ENCODE measurements at places on chromosomes 5 and 9.

DNA sequence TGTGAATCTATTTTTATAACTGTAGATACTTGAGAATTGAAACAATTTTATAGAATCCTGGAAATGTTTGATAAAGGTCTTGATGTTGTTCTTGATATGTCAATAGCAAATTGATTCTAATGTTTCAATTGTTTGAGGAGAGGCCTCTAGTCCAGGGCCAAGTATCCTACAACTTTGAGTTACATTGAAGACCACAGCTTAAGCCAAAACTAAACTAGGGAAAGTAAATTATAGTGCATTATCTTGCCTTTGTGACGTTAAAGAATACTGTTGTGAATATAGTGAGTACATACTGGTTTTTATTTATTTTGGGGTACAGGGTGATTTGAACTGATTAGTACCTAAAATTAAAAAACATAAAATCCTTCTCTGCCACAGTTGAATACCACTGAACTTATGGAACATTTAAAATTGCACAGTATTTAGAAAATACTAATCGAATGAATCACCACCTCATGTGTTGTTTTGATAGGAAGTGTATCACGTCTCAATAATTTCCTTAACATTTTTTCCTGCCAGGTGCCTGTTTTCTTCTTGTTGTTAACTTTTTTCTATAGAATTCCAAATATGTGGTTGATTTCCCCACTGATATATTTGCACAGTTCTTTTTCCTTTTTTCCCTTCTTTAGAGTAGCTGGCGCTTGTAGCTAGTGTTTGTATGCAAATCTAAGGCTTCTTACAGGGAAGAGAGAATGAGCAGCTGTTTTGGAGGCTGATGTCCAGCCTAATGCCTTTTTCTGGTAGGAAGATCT is 12.5 kb downstream of the ARHGEF28 start:
- DNase-seq = no peak

GRCh38 chr9:4160249-4160648 is 139.6 kb downstream of the GLIS3 start:
- DNase-seq = no peak

- DNase-seq = no peak
Observed at GRCh38 chr5:18491349-18491748, 857.1 kb downstream of the TAF11L14 start.

DNA sequence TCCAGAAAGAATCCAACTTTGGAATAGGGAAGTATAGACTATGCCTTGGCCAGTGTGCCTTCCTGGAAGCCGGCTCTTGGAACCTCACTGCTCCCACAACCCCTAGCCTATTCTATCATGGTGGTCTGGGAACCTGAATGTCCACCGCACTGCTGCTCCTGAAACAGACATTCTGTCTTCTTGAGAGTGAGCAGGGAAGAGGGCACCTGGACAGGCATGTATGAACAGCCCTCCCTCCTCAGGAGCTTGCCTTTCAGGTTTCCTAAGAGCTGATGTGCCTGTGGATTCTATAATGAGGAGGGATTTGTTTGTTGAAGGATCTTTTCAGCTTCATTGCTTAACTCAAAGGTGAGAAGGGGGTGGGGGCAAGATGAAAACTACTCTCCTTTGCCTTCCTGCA is 55.1 kb upstream of the XPA start:
- DNase-seq = no peak

GRCh38 chr9:89044881-89045280 is 53.6 kb downstream of the S1PR3 start:
- DNase-seq = no peak

Measured in stimulated activated naive B cell treated with anti-CD40 and anti-IgM and Interleukin-4, amounts not matched to agents 10 μg/mL and 1 μg/mL and 100 μg/mL, for 72 hours (primary cell).